H9 (cell line): ENCODE measurements at places on chromosomes 16 and 17. TPM values are rescaled to one million over a fixed set of nuclear protein-coding genes. Genes with fewer than 3 reads are reported as not detected.
A peak's percentile ranks its signal among the peaks of the same experiment; 100 is the strongest.

DNA sequence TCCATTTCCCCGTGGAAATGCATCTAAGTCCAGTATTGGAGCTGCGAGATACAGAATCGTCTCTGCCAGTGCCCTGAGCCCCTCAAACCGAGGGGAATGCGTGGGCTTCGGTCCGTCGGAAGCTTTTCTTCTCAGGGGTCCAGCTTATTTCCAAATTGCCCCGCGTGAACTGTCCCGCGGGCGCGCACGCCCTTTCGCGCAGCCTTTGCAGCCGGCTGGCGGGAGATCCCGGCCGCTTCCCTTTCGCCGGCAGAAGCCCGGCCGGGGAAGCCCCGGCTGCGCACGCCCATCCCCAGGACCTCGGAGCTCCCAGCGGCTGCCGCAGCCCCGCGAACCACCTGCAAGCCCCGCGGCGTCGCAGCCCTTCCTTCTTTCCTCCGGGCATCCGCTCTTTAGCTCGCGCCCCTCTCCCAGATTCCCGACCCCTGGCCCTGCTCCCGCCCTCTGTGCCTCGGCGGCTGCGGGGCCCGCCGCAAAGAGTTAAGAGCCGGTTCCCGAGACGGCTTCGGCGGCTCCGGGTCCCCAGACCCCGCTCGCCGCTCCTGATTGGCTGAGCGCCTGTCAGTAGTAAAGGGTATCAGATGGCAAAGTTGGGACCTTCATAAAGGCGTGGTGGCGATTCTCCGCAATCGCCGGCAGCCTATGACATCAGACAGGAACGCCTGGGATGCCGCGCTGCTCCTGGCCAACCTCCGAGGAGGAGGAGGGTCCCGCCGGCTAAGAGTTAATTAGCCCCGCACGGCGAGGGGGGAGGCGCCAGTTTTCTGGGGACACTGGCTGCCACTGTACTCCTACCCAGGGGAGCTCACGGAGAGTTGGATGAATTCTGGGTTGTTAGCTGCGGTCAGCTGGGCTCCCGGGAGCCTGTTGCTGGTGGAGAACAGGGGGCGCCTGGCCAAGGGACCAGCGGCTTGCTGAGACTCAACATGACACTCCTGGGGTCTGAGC lies at the start of gene MYOCD:
Gene MYOCD (plus strand): TSS at position 628 of the 948 bp plus-strand sequence. CDS start 299 bp downstream, at position 927.
- DNase-seq = peak; percentile 97

DNA sequence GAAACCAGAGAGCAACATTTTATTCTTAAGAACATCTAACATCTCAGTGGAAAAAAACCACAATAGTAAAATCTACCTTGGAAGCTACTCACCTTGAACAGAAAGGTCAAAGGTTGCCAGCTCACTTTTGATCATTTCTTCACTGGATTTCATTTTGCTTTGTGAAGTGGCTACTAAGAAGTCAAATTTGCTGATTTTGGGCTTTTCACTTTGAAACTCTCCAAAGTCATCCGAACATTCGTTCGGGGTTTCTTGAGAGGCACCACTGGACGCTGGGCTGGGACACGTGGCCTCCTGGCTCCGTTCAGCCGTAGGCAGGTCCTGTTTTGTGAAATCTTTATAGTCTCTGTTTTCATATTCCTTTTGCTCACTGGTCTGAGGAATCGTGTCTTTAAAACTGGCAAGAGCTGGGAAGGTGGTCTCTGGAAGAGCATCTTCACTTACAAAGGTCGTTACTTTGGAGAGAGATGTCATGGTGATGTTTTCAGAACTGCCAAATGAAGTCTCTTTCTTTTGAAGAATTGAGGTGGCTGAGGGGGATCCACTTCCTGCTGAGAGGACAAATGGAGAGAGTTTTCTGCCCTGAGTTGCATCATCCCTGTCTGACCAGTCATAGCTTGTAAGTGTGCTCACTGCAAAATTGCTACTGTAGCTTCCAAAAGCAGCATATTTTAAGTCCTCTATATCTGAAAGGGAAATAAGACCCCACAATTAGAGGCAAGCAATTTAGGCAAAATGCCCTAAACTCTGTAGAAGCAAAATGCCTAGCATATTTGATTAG lies 52.4 kb downstream of the DUSP14 start:
- no peak for DNase-seq

DHX58 gene
- total RNA-seq = 3.9 and 4.5 TPM in 2 replicates

DNA sequence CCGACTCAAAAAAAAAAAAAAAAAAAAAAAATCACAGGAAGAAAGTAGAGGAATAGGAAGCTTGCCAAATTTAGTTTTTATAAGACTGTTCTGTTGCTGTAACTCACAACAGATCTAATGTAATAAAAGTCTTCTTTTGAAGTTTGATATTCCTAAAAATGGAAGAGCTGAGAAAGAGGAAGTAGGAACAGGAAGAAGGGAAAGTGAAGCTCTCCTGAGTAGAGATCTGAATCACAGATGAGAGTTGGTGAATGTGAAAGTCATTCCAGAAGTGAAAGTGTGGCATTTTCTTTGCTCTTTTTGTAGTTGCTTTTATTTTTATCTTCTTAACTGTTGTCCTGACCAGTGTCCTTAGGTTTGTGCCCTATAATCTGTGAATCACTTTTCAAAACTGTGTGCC lies 2.1 kb downstream of the NMT1 start:
- no peak for DNase-seq

EMP2 gene
- 14.4 and 15.1 TPM in 2 replicates for total RNA-seq
